ENCODE measurements at places on chromosomes 3 and 15.

DNA sequence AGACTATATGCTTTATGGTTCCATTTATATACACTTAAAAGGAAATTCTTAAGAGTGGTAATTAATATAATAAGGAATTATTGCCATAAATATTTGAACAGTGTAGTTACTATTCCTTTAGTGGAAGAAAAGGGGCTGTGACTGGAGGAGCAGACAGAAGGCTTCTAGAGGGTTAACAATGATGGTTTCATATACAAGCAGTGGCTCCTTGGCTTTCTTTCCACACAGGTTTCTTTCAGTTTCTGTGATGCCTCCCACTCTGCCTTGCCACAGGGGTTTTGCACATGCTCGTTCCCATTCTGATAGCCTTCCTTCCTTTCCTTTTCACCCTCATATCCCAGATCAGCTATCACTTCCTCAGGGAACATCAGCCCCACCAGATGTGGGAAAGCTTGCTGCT lies 108.8 kb upstream of the LYSMD4 start:
- no peak for DNase-seq

DNA sequence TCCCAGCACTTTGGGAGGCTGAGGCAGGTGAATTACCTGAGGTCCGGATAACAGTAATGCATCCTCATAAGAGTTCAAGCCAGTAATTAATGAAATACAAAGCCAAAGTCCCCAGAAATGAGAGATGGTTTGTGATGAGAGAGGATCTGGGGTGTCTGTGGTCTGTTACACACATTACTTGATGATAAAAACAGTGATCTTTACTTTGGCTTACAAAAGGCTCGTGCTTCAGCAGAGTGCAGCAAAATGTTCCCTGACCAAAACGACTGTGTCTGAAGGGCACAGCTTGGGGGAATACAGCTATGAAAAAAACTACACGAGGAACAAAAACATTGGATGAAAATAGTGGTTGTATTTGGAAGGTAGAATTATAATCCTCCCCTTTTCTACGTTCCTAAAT lies 40.9 kb downstream of the CRTC3 start:
- no peak for DNase-seq

GRCh38 chr3:150270883-150271590 lies 137.1 kb upstream of the TSC22D2 start:
- DNase-seq, result no peak

DNA sequence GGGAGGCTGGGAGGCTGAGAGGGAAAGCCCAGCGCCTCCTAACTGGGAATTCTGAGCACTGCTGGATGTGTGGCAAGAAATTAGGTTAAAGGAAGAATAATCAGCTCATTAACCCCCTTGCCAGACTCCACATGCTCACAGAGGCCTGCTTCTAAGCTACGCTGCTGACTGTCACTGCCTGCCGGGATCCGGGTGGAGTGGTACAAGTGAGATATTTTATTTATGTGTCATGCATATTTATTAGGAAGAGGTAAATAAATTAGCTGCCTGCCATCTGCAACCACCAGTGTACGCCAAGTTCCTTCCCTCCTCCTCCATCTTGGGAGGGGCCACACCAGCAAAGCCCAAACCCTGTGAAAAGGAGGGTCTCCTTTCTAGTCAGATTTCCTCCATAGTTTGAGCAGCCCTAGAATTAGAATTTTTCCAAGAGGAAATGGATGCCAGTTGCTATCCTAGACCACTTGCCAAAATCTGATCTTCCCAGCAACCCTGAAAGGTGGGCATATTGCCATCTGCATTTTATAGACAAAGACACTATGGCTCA lies 43.5 kb upstream of the GRIP2 start:
- DNase-seq, result no peak

DNA sequence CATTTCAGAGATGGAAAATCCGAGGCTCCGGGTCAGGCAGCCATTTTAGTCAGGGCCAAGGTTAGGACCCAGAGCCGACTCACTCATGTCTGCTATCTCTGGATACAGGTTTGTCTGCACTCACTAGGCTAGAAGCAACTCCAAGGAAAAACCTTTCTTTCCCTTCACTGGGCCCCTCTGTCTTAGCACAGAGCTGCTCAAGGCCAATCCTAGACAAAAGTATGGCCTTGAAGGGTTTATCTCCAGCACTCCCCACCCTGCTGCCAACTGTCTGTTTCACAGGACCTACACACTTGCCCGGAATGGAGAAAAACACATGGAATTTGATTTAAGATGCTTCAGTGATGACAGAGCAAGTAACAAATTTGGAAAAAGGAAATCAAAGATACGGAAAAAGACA lies 25.6 kb downstream of the ACAN start:
- DNase-seq, result no peak

DNA sequence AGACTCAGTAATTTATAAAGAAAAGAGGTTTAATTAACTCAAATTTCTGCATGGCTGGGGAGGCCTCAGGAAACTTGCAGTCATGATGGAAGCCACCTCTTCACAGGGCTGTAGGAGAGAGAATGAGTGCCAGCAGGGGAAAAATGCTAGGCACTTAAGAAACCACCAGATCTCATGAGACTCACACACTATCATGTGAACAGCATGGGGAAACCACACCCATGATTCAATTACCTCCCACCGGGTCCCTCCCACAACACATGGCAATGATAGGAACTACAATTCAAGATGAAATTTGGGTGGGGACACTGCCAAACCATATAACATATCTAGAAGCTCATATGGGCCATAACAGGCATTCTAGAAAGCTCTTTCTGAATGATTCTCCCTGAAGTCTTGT lies 190.3 kb downstream of the WNT5A start:
- DNase-seq, result no peak

DNA sequence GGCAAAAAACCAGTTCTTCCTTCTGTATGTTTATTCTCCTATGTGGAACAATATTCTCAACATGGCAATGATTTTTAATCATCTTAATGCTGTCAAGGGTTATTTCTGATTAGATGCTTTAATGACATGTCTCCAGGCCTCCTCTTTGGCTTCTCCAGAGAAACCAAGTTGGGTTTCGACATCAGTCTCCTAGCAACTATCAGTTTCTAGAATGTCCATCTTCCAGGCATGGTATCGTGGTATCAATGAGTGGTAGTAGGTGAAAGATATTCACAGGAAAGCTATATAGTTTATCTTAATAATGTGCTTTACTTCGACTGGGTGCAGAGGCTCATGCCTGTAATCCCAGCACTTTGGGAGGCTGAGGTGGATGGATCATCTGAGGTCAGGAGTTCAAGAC lies 128.5 kb downstream of the C3orf70 start:
- no peak for DNase-seq

- peak; percentile 7 for DNase-seq
Observed at GRCh38 chr15:86743283-86743903, 663.7 kb downstream of the AGBL1 start.

DNA sequence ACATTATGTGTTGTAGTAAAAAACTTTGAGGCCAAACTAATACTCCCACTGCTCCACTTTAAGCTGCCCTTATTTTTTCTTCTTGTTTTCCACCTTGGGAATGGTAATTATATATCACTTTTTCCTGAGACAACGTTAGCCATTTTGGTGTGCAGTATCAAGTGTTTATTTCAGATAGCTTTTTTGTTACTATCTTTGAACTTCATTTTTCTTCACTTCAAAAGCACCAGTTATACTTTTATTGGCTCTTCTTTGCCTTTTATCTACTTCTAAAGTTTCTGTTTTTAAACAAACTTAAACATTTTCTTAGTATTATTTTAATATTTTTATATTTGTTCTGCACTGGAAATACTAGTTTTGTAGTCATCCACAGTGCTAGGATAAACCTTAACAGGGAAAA lies 6.5 kb downstream of the TOPAZ1 start:
- no peak for DNase-seq

GRCh38 chr15:98581715-98582114 lies 66.6 kb upstream of the IGF1R start:
- no peak for DNase-seq

- peak; percentile 26 for DNase-seq
Observed at GRCh38 chr15:101578443-101578894, 73.7 kb downstream of the TM2D3 start.

- no peak for DNase-seq
Observed at GRCh38 chr3:127679534-127680145, 6.9 kb downstream of the ABTB1 start.

GRCh38 chr15:70133781-70134421 lies 36.2 kb upstream of the TLE3 start:
- DNase-seq, result no peak

DNA sequence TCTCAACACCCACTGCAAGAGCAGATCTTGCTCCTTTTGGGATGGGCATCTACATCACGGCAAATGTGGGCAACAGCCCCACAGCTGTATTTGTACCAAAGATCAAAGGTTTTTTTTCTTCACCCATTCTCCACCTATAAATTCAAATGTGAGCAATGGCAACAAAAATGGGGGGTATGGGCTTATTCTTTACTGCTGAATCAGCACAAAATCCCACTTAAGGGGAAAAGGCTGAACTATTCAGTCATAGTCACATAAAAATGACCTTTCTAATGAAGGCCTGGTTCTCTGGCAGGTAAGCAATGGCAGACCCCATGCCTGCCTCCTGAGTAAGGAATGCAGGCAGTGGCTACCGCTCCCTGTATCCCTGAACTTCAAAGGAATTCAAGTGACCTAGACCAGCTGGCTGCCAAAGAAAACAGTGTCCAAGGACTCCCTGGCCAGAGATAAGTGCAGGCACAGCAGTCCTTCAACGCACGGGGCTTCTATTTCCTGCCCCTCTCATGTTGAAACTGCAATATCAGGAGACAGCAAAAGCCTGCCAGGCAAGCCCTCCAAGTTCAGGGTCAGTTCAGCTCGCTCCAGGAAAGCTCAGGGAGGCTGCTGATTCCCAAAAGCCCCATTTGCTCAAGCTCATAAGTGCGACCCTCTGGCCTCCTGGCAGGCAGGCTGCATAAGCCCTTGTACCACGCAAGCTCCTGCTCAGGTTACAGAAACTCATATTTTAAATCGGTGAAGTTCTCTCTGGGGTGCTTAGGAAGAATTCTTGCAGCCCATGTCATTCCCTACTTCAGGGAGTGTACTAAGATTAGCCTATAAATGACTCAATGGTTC lies 134.1 kb downstream of the PDZRN3 start:
- DNase-seq, result no peak
